ENCODE measurements at places on chromosomes 7 and 10.
A peak's percentile ranks its signal among the peaks of the same experiment; 100 is the strongest.

GRCh38 chr7:124364283-124364682, 331.4 kb upstream of the TMEM229A start:
- no peak for DNase-seq

DNA sequence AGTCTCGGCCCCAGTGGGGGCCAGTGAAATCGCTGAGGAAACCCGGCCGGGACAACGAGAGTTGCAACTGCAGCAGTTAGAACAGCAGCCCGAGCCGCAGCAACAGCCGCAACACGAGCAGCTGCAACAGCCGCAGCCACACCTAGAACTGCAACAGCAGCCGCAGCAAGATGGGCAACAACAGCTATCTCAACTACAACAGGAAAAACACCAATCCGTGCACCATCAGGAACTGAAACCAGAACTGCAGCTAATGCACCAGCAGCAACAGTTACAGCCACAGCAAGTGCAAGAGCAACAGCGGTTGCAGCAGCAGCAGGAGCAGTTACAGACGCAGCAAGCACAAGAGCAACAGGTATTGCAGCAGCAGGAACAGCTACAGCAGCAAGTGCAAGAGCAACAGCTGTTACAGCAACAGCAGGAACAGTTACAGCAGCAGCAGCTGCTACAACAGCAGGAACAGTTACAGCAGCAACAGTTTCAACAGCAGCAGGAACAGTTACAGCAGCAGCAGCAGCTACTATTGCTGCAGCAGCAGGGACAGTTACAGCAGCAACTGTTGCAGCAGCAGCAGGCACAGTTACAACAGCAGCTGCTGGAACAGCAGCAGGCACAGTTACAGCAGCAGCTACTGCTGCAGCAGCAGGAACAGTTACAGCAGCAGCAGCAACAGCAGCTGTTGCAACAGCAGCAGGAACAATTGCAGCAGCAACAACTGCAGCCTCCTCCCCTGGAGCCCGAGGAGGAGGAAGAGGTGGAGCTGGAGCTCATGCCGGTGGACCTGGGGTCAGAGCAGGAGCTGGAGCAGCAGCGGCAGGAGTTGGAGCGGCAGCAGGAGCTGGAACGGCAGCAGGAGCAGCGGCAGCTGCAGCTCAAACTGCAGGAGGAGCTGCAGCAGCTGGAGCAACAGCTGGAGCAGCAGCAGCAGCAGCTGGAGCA, 6.1 kb downstream of the ZNF853 start:
- no peak for DNase-seq

GRCh38 chr10:33900596-33900995, 566.1 kb upstream of the NRP1 start:
- DNase-seq, result no peak

- DNase-seq, result no peak
These were observed 8.0 kb upstream of the CHST15 start for GRCh38 chr10:124101351-124101750.

DNA sequence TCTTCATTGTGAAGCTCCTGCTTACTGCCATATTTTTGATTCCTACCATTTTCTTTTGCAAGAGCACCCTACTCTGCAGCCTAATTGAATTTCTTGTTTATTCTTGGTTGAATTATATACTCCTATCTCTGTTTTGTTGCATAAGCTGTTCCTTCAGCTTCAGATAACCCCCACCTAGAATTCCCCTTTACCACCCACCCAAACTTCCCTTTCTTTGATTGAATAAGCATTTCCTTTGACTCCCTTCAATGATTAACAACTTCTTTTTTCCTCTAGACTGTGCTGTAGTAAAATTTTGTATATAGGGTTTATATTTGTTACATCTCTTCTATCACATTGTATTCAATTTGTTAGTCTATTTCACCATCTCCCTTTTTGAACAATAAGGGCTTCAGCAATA, 168.1 kb downstream of the GPR37 start:
- no peak for DNase-seq

DNA sequence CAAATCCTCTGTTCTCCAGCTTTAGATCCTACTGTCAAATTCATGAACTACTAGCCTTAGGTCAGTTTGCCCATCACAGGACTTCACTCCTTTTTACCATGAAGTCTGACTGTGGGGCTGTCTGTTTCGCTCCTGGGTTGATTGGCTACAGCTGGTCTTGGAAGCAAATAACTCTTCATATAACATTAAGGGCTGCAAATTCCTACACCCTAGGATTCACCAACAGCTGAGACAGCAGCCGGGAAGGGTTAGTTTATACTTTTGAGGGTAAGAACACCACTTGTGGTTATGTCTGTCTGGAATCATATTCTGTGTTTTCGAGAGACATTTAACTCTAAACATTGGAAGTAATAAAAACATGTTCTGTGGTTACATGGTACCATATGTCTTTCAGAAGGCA, 55.9 kb upstream of the KIAA1217 start:
- no peak for DNase-seq

GRCh38 chr10:14476006-14476405, 145.3 kb upstream of the FRMD4A start:
- no peak for DNase-seq

DNA sequence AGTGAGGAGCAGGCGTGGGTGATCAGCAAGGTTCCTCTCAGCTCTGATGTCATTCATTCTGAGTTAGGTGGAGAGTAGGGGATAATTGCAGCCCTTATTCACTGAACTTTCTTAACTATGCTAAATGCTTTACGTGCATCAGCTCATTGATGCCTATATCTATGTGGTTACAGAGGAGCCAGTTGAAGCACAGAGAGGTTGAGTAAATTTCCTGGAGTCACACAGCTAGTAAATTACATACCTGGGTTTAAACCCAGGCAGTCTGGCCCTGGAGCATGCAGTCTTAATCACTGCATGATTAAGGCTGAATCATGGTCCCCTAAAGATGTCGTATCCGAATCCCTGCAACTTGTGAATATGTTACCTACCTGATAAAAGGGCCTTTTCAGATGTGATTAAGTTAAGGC, 99.6 kb downstream of the GRK5 start:
- DNase-seq, result no peak

DNA sequence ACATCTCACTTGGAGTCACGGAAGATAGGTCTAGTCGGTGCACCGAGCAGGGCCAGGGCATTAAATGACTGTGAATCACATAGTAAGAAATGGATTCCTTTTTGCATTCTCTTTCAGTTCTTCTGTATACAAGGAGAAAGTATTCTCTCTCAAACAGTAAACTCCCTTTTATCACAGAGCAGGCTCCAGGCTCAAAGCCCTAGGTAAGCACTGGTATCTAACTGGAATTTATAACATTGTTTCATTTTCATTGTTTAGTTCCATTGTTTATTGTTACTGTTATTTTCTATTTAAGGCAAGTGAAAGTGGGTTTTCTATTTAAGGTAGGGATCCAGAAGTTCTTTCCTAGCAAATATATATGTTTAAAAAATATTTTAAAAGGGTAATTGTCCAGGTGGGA, 44.1 kb upstream of the CDK1 start:
- no peak for DNase-seq

- DNase-seq, result no peak
These were observed 84.5 kb downstream of the RTKN2 start for GRCh38 chr10:62183857-62184795.

GRCh38 chr10:5424751-5425150, 12.4 kb downstream of the NET1 start:
- DNase-seq, result no peak

GRCh38 chr10:17216217-17216900, 11.7 kb upstream of the VIM start:
- no peak for DNase-seq

DNA sequence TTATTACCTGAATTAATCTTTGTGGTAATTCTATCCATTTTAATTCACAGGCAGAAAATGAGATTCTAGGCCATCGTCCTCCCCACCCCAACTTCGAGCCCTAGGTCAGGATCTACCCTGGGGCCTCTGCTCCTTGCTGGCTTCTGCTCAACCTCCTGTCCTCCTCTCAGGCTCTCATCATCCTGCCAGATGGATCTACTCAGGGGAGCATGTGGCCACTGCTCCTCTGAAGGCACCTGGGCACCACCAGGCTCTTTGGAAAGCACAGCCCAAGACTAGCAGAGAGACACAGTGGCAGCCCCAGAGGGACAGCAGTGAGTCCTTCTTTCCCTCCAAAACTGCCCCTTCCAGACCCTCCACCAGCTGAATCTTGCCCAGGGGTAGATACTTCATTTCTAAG, 248.2 kb downstream of the TCERG1L start:
- DNase-seq, result no peak

DNA sequence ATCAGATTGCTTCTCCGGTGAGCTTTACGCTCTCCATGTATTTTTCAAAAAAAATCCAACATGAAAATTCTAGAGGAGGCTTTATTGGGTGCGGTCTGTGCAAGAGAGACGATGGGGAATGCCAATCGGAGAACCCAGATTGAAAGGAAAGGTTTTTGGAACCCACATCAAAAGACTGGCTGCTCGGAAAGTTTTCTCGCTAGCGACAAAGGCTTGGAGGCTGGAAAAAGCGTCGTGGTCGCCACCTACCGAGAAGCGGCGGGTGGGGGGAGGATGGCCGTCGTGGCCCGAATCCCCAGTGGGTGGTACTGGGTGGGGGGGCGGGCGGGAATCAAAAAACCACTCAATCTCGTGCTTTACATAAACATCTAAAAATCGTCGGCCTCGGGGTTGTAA, 1.1 kb upstream of the GTF2I start:
- DNase-seq, result peak; percentile 58

GRCh38 chr10:3435671-3436070, 263.1 kb upstream of the PITRM1 start:
- DNase-seq, result no peak

- DNase-seq, result no peak
These were observed 694 bp downstream of the COL1A2 start for GRCh38 chr7:94395141-94396036.

DNA sequence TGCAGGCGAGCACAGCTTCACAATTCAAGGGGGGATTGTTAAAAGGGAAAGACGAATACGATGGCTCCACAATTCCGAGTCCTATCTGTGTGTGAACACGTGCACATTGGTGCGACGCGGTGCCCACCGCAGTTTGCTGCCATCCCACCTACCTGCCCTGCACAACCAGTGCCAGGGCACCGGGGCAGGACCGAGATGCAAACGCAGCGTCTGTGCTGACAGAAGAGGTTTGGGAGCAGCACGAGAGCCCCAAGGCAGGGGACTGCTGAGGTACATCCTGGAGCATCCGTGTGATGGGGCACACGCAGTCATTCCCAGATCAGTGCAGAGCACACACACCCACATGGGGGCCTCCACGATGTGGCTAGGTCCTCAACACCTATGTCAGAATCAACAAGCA, 221.3 kb downstream of the DNAJB6 start:
- DNase-seq, result no peak

DNA sequence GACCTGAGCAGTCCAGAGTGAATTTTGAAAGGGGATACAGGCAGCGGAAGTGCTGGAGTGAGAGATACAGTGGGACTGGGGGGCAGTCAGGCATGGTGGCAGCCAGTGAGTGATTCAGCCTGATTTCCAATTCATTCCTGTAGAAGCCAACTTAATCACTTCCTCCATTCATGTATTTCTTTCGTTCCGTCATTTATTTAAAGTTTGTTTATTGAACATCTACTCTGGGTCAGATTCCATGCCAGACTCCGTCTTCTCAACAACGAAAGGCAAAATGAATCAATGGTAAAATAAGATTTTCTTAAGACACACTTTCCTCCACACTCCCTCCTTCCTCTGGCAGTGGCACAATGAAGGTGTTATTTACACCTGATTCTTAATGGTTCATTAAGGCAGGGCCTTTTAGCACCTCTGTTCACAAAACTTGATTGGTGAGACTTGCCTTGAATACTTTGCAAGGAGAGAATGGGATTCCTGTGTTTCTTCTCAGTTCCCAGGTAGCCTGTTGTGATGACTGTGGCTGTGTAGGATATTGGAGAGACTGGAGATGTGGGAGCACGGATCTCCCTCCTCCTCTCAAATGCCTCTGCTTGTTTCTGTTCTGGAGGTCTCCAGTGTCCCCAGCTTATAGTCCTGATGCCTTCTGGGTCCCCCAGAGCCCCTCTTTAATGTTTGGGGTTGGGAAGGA, 27.9 kb downstream of the ADCYAP1R1 start:
- DNase-seq, result no peak

DNA sequence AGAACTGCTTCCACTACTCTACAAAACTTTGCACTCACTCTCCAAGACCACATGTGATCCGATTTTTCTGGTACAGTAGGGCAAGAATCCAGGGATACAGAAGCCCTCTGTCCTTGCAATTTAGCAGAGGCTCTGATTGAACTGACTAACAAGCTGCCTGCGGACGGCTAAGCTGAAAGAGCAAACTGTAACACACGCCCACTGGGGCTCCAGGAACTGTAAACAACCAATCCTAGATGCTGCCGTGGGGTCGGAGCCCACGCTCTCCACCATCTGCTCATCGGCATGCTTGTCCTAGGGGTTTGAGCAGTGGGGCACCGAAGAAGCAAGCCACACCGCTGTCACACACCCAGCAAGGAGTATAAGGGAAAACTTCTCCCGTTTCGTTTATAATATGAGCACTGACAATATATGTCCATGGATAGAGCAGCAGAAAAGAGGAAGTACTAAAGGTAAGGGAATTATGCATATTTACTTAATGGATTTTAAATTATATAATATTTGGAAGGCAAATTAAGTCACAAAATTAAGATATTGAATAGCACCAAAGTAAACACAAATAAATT, 634.4 kb upstream of the POT1 start:
- DNase-seq, result no peak

- DNase-seq, result no peak
These were observed 287.1 kb upstream of the C7orf33 start for GRCh38 chr7:148303295-148304082.

- DNase-seq, result no peak
These were observed 1.8 kb downstream of the MUC17 start for GRCh38 chr7:101021703-101022102.

- no peak for DNase-seq
These were observed 47.7 kb downstream of the CCDC71L start for GRCh38 chr7:106613279-106613678.

DNA sequence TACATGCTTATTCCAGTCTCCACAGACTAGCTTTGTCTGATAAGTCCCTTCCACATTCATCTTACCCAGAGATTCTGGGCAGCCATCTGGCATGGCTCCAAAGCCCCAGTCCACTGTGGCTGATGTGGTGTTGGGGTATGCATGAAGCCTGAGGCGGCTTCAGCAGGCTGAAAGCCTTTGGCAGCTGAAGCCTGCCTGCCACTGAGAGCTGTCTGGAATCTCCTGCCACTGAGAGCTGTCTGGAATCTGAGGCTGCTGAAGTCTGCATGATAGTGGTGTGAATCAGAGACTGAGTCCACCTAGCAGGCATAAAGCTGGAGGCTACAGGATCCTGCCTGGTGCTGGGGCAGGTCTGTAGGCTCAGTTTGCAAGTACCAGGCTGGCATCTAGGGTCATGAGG, 87.1 kb downstream of the DYNC1I1 start:
- DNase-seq, result no peak

GRCh38 chr7:143269251-143269650, 6.0 kb downstream of the GSTK1 start:
- DNase-seq, result no peak

- no peak for DNase-seq
These were observed 102.4 kb downstream of the SEMA3A start for GRCh38 chr7:84092207-84092606.

- DNase-seq, result no peak
These were observed 847.2 kb downstream of the CCSER2 start for GRCh38 chr10:85175635-85176034.

GRCh38 chr7:17937506-17938120, 2.7 kb downstream of the SNX13 start:
- DNase-seq, result no peak
